ENCODE measurements at places on chromosomes 3 and 15.

- no peak for DNase-seq
Measured at GRCh38 chr15:59413577-59413976, 24.4 kb upstream of the FAM81A start.

GRCh38 chr3:40243056-40243455 lies 66.5 kb upstream of the EIF1B start:
- no peak for DNase-seq

- no peak for DNase-seq
Measured at GRCh38 chr3:27354161-27354560, 15.0 kb downstream of the NEK10 start.

DNA sequence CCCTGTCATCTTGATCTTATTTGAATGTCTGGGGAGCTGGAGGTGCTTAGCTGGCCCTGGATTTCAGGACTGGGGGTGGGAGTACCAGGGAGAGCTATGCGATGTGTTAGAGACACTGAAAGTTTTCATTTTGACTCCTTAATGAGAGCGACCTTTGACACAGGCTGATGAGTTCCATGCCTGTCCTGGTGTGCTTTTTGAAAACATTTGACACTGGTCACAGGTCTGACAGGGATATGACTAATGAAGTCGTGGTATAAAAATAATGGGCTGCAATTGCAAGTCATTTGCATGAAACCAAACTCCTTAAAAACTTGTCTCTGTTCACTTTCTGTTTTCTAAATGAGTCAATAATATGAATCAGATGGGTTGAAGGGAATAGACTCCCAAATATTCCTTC lies 81.9 kb downstream of the MECOM start:
- DNase-seq: no peak

DNA sequence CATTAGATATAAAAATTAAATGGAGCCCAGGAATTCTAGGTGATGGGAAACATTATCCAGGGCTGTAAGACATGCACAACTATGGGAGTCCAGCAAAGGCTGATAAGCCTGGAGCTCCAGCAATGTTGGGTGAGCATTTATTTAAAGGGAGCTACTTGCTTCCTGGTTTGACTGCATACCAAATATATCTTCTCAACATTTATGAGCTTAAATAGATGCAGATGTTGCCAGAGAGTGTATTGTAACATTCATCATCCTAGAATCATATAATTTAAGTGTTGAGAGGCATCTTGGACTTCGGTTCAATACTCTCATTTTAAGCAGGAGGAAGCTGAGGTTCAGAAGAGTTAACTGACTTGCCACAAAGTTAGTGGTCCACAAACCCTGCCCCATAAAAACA lies 12.2 kb upstream of the POLR2M start:
- DNase-seq: no peak

DNA sequence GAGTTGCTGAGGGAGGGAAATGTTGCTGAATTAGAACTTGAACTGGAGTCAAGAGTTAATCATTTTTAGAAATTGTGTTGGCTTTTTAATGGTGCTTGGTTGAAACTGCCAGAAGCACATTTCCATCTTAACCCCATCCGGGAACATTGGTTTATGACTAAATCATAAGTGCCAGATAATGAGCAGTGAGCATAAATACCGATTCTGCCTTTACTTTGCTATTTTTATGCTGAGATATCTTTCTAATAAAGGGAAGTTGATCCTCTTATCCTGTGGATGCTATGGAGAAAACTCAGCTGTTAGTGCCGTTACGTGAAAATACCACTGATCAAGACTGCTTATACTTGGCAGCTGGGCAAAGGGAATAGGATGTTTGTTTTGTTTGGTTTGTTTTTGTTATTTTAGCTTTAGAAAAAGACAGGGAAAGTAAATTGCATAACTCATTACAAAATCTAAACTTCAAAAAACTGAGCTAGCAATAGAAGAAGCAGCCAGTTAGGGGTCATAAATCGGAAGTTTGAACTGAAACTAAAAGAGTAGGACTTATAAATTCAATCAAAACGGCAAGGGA lies 813.1 kb downstream of the NAALADL2 start:
- no peak for DNase-seq

- DNase-seq: no peak
Measured at GRCh38 chr15:74235962-74236361, at the start of gene CCDC33. Gene CCDC33, plus strand, starts transcription at chr15:74236326. Its CDS starts 394 bp downstream, at chr15:74236720.

DNA sequence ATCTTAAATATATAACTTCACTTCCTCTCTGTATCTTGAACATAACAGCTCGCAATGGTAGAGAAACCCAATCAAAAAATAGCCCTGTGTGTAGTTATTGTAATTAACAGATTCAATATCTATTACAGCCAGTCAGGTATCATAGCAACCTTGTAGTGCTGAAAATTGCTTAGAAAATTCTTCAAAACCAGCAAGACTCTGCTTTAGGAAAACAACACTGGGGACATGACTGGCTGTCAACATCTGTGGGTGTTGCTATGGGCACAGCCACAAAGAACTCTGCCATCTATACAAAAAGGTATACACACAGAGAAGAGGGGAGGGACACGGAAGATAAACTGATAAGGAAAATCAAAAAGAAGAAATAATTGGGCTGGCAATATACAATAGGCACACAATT lies 101.2 kb downstream of the WDR72 start:
- no peak for DNase-seq

DNA sequence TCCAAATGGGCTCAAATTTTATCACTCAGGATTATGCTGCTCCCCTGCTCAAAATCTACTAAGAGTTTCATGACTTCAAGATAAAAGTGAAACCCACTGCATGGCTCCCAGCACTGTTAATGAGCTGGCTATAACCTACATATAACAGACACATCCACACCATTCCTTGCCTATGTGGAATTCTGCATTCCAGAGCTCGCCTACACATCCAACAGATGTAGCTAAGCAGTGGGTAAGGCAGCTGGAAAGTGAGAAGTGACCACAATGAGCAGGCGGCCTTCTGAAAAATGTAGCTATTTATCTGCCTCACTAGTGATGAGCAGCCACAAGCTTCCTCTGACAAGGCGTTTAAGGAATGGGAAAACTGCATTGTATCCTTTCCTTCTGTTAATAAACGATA lies 92.0 kb upstream of the TRIM42 start:
- DNase-seq: no peak

GRCh38 chr3:144189044-144189443 lies 217.4 kb downstream of the DIPK2A start:
- DNase-seq: no peak

DNA sequence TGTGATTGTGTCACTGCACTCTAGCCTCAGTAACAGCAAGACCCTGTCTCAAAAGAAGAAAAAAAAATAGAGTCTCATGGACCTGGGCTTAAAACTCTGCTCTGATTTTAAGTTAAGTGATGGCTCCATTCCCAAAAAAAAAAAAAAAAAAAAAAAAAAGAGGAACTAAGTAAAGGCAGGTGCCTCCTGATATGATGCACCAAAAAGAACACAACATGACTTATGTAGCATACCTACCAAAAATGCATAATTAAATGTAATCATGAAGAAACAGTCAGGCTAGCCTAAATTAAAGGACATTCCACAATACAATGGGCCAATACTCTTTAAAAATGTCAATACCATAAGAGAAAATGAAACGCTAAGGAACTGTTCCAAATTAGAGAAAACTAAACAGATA lies 5.4 kb upstream of the IREB2 start:
- DNase-seq: no peak

- DNase-seq: no peak
Measured at GRCh38 chr15:47212222-47213010, 504.9 kb upstream of the SEMA6D start.

- no peak for DNase-seq
Measured at GRCh38 chr3:60536420-60536819, 714.8 kb downstream of the FHIT start.

DNA sequence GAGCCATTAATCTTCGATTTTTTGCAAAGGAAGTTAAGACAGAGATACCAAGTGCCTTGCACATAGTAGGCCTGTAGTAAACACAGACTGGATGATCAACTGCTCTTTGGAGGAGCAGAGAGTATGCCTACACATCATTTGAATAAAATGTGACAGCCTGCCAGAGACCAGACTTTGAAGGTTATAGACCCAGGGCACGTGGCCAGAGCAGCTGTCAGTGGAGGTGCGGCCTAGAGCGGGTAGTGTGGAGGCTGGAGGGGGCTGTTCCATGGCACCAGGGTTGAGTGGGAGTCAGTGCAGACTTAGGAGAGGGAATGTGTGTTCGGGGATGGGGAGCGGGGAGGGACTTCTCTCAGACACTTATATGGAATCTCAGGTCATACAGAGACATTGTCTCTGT lies 80.8 kb downstream of the SMAD3 start:
- no peak for DNase-seq

DNA sequence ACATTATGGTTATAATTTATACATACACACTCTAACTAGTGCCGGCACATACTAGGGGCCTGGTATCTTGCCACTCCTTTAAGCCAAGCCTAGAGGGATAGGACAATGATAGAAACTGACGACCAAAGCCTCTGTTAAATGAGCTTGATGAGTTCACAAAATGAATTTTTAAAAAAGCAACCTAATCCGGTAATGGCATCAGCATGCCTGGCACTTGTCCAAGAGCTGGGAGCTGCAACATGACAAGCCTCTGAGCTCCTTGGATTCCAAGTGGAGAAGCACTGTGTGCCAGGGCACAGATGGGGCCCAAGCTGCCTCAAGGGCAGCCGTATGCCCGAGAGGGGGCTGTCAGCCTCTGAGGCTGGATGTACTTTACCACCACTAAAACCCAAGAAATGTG lies 9.7 kb downstream of the ETV5 start:
- no peak for DNase-seq

- no peak for DNase-seq
Measured at GRCh38 chr3:160981217-160981938, 123.8 kb downstream of the B3GALNT1 start.

DNA sequence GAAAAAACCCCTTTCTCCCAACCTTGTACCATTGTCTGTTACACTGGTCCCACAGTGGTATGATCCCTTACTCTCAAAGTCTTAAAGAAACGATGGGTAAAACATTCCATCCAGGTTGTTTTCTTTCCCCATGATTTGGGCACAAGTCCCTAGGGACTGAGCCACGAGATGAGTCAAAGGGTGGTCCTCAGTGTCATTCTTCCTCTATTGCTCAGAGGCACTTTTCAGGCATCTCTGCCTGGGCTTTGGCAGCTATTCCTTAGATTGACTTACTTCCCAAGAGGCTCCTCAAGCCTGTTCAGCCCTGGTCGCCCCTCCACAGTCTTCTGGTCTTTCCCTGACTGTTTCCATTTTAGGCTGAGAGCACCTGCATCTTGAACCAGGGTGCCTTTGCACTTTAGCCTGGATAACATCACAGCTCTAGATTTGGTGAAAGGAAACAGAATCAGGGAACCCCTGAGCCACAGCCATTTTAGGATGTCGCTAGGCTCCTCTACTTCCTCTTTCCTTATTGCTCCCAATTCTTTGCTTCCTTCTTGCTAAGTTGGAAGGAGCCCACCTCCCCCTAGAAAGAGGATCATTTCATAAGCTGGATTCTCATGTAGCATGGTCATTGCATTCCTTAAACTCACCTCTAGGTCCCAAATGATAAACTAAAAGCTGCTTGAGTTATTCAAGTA lies 131.0 kb upstream of the TPRG1 start:
- DNase-seq: no peak

DNA sequence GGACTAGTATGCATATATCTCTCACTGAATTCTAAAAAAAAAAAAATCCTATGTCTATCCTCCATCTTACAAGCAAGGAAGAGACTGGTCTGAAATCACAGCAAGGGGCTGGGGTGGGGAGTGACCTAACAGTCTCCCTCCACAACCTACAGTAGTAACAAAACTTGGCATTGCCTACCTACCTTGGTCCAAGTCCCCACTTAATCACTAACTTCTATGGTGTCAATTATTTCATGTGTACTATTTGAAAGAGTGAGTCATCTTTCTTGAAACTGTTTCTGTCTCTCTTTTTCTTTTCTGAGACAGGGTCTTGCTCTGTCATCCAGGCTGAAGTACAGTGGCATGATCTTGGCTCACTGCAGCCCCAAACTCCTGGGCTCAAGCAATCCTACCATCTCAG lies 36.8 kb downstream of the CHAC1 start:
- DNase-seq: no peak

DNA sequence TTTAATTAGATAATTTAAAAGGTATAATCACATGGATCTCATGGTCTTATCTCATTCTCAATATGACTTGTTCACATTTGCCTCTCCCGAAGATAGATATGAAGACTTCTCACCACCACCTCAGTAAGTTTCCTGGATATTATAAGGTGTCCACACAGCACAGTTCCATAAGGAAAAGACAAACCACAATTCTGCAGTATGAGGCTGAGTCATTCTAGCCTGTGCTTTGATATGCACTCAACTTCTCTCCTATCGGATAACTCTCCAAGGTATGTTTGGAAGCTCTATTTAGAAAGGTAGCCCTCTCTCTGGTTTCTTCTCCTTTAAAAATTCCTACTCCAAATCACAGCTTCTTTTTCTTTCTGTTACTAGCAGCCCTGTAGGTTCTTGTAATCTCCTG lies 612.8 kb downstream of the ZPLD1 start:
- DNase-seq: no peak

DNA sequence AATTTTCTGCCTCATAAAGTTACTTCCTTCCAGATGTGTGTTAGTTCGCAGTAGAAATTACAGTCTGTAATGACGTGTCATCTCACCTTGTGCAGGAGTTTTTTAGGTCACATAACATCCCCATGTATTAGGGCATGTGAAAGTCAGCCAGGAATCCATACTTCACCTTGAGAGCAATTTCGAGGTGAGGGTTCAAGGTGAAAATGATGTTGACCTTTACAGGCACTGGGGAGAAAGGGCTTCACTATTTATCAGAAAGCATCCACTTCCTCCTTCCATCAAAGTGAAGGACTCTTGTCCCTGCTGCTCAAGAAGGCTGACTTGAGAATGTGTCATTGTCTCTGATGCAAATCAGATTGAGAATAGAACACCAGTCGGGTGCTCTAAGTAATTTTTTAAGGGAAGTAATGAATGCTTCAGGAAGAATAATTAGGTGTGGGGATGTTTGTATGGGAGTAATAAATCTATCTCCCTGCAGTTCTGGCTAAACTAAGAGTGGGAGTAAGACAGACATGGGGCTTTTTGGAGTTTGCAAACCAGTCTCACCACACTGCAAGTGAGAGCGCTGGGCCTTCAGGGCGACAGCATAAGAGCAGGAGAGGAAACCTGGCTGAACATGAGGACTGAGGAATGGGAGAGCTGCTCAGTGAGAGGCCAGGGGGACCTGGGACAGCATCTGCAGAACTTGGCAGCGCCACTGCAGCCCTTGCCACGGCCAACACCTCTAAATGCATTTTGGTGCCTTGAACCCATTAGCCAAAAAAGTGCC lies 85.9 kb upstream of the IL12A start:
- DNase-seq: no peak

All from germinal center (tissue), 1 donor.